Activated naive CD4-positive, alpha-beta T cell treated with anti-CD3 and anti-CD28 coated beads for 36 hours (primary cell): ENCODE measurements at places on chromosomes 5 and 9.

DNA sequence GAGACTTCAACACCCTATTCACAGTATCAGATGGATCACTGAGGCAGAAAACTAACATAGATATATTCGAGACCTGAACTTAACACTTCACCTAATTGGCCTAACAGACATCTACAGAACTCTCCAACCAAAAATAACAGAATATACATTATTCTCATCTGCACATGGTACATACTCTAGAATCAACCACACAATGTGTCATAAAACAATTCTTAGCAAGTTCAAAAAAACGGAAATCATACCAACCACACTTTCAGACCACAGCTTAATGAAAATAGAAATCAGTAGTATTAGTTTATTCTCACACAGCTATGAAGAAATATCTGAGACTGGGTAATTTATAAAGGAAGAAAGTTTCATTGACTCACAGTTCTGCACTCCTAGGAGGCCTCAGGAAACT, 387.9 kb downstream of the DEPDC1B start:
- no peak for DNase-seq

GRCh38 chr9:96408409-96409280, 9.5 kb downstream of the ZNF367 start:
- DNase-seq: no peak

DNA sequence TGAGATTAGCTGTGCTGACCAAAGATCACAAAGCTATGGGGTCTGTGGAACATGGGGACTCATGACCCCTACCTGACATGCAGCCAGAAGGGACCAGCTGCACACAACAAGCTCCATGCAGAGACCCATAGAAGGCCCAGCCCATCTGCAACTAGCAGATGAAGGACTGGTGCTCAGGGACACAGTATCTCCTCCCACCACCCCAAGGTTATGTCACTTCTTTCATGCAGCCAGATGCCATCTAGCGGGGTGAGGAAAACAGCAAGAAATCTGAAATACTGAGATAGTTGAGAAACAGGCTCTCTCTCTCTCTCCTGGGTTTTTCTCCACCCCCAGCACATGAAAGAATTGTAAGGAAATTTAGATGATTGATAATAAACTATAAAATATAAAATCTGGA, 161.3 kb upstream of the DAPK1 start:
- no peak for DNase-seq

DNA sequence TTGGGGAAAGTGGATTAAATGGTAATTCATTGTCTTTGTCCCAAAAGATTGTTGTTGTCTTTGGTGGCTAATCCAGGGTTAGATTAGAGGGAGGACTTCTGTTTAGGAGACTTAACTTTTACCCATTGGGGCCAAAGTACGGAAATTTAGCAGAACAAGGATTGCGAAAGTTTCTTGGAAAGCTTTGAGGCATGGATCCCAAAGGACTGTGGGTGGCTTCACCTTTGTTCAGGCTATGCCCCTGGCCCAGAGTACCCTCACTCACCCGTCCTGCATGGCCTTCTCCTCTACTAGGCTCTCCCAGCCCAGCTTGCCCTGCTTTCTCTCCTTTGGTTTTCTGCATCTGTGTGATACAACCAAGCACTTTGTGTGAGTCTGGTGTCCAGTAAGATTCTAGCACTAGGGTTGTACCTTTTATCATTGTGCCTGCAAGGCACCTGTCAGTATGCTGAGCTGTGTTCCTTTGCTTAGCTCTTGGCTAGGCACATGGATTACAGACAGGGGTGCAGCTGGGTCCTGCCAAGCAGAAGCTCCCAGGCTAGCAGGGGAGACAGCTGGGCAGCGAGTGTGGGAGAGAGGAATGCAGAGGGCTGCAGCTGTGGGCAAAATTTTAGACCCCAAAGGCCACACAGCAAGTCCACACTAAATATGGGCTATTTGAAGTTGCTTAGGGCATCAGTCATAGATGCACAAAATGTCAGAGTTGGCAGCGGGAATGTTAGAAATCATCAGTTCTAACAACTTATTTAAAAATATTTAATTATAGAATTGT, 3.2 kb downstream of the PPARGC1B start:
- no peak for DNase-seq

DNA sequence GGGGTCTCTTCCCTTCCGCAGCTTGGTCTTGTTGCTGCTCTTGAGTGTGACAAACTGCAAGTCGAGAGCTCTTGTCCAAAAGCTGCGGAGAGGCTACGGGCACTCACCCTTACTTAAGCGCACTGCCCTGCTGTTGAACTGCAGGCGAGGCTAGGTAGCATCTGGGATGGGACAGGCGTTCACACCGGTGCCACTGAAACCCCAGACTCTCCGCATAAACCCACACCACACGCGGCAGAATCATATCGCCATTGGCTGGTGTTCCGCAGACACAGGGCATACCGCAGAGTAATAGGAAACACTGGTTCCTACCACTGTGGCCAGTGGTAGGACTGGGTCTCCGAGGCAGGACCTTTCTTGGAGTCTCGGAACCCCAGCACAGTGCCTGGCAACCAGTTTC, 2.2 kb upstream of the NPR3 start:
- DNase-seq: no peak

- no peak for DNase-seq
These were observed 122.6 kb upstream of the SLC25A48 start for GRCh38 chr5:135711911-135712310.

- peak; percentile 34 for DNase-seq
These were observed 13.7 kb downstream of the IL31RA start for GRCh38 chr5:55864606-55865541.

DNA sequence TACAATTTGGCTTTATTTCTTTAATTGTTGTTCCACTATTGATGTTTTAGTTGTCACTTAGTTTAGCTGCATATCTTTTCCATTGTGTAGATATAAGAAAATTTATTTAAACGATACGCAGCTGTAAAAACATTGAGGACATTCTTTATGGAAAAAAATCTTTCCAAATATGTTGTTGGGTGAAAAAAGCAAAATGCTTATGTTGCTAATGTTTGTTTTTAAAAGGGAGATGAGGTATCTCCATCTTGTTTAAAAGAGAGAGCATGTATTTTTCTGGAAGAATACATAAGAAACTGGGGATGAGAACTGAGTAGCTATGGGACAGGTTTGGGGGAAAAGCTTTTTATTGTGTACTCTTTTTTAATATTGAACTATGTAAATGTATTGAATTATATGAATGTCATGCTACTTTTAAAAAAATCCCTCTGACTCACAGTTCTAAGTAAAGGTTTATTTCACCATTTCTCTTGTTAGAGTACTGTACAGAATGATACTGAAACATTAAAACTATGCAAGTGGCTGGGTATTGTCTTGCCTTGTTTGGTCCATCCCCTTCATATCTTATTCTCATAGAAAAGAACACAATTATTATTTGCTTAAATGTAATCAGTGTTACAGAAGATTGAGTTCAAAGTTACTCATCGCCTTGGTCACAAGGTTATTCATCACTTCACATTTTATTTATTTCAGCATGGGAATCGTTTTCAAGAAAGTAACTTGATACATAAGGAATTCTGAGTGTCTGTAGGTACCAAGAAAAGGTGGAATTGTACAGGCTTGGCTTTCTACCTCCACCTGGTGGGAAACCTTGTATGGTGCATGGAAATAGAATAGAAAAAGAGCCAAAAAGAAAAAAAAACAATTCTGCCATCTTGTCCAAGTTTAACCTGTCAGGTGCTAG, 85.8 kb downstream of the RIC1 start:
- no peak for DNase-seq

- no peak for DNase-seq
These were observed 116.0 kb downstream of the PSD2 start for GRCh38 chr5:139911425-139912120.

DNA sequence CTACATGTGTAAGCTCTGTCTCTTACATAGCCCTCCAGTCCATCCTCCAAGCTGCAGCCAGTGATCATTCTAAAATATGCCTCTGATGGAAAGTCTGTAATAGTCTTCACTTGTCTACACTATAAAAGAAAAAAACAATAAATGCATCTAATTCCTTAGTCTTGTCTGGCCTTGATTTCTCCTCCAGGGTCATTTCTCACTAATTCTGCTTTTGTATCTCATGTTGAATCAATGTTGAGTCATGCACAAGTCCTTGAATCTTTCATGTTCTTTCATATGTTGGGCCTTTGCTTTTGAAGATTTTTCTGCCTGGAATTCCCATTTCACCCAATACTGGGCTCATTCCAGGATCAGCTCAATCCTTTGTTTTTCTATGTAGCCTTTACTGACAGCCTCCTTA, 121.1 kb upstream of the TRIM32 start:
- DNase-seq: no peak

DNA sequence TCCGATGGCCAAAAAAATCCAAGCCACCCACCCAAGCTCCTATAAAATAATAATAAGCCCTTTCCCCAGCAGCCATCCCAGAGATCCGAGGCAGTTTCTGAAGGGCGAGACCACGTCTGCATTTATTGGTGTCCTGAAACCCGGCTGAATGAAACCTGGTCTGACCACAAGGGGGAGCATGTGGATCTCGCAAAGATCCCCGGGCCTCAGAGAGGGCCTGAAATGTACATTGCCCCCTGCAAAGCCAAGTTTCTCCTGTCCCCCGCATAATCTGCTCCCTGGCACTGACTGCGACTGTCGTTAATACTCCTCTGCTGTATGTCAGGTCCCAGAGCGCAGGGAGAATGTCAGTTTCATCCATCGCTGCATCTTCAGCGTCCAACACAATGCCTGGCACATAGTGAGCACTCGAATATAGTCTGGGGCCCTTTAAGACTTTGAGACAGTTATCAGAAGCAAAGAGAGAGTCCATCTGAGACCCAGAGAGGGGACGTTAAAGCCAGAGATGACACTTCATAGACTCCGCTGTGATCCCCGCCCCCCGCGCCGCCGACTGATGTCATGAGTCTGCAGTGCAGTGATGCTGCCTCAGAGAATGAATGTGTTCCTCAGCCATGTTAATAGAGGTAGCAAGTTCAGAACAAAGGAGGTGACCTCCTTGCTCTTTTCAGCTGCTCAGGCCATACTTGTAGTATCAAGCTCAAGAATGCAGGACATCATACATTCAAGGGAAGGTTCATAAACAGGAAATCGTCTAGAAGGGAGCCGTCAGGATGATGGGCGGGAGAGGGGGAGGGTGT, 74.5 kb upstream of the BARHL1 start:
- peak; percentile 81 for DNase-seq

GRCh38 chr9:94875300-94876020, 149.0 kb downstream of the AOPEP start:
- DNase-seq: no peak

- no peak for DNase-seq
These were observed 41.7 kb downstream of the UNC5A start for GRCh38 chr5:176851871-176852658.

DNA sequence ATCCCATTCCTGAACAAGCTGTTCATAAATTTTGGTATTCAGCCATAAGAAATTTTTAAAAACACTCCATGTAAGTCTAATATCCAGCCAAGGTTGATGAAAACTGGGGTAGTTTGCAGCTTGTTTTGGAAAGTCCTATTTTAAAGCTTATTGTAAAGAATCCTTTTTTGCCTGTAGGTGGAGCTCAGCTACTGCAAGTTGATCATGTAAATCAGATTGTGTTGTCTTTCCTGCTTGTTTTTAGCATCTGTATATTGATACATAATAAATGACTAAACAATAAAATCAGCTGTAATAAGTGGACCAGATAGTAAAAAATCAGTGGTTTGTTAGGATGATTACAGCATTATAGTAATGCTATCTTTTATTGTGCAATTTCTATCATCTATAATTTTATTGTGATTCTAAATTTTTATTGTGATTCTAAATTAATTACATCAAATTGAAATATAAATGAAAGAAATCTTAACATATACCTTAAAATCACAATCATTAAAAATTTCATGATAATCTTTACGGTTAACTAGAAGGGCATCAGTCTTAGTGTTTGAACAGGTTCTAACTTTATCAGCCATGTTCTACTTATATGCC, 42.4 kb downstream of the CWC27 start:
- DNase-seq: peak; percentile 8

DNA sequence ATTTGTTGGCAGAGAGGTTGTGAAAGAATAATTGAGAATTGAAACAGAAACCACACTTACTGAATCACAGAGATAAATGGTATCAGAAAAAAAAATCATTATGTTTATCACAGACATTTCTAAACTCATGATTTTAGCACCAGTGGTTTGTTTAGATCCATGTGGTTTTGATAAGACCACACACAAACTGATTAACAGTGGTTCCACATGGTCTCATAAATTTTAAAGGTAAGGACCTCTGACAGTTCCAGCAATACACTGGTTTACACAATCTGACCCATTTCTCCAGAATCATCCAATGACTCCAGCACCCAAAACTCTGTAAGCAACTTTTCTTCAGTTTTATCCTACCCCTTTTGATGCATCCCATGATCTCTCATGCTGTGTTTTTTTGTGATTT, 261.2 kb downstream of the ANXA1 start:
- DNase-seq: no peak
